ENCODE measurements at places on chromosomes 2 and 18. TPM values are rescaled to one million over a fixed set of nuclear protein-coding genes. Genes with fewer than 3 reads are reported as not detected.
A peak's percentile ranks its signal among the peaks of the same experiment; 100 is the strongest.

DNA sequence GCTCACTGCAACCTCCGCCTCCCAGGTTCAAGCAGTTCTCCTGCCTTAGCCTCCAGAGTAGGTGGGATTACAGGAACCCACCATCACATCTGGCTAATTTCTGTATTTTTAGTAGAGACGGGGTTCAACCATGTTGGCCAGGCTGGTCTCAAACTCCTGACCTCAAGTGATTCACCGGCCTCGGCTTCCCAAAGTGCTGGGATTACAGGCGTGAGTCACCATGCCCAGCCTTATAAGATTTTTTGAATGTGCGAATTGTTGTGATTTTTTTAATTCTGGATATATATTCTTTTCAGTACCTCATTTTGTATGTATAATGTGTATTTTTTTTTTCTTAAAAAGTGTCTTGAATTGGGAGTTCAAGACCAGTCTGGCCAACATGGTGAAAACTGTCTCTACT is 42.0 kb upstream of the CCDC150 start:
- H3K4me1 ChIP-seq = no peaks in the 10 kb centered on the region
- no peak overlapping the region for H3K4me3 ChIP-seq
- no peaks in the 10 kb centered on the region for H3K27me3 ChIP-seq

- no peaks in the 10 kb centered on the region for H3K27me3 ChIP-seq
- no peak for DNase-seq
- H3K4me3 ChIP-seq = no peak overlapping the region
- H3K4me1 ChIP-seq = no peaks in the 10 kb centered on the region
- H3K27ac ChIP-seq = no peak overlapping the region
Observed at GRCh38 chr18:60060578-60060977, 160.8 kb downstream of the PMAIP1 start.

GRCh38 chr18:59661891-59662701 is 35.1 kb downstream of the CCBE1 start:
- DNase-seq = peak; percentile 41
- H3K4me3 ChIP-seq = no peak overlapping the region
- no peaks in the 10 kb centered on the region for H3K36me3 ChIP-seq
- no peak overlapping the region for H3K27ac ChIP-seq

Gene CNTNAP5
- total RNA-seq = 0.03 TPM

GRCh38 chr2:88067598-88067997 is at the start of gene SMYD1:
Gene SMYD1, plus strand, starts transcription at chr2:88067825. Its CDS starts 40 bp downstream, at chr2:88067865.
- peak within 1 kb of the TSS; percentile 82 for H3K4me3 ChIP-seq
- peak within 1 kb of the TSS; percentile 99 for H3K27ac ChIP-seq
- peaks cover 15% of the 10 kb centered on the region for H3K4me1 ChIP-seq
- H3K27me3 ChIP-seq = no peaks in the 10 kb centered on the region
- no peak for DNase-seq

DNA sequence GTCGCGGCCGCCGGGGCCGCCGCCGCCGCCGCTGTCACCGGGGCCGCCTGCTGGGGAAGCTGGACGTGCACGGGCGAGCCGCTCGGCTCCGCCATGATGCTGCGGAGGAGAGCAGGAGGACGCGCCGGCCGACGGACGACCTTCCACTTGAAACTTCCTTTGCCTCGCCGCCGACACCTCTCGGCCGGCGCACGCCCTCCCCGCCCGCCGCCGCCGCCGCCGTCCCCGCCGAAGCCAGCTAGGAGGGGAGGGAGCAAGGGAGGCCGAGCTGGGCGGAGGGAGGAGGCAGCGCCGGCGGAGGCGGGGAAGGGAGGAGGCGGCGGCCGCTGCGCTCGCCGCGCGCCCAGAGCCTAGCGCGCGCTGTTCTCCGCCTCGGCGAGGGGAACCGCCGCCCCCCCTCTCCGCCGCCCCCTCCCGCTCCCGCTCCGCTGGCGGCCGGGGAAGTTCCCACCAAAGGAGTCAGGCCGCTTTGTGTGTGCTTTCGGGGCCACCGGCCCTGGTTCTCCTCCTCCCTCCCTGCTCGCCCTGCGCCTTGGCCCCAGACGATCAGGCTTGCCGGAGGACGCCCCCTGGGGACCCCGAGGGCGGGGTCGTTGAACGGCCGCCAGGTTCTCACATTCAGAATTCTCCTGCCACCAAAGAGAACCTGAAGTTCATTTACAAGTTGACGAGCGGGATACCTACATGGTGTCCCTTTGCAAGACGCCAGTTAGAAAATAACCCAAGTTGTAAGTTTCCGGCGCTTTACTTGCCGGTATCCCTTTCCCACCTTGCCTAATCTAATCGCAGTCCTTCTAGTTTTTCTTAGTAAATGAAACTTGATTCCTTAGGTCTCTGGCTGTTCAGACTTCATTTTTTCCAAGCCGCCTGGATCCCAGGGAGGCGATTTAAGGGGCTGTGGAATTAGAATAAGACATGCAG is at the start of gene STK39:
STK39 (minus strand) TSS at position 255 of the 921 bp plus-strand sequence; CDS start at position 95, 160 bp downstream.
- H3K27ac ChIP-seq = peak within 1 kb of the TSS; percentile 92
- peak; percentile 85 for DNase-seq

DNA sequence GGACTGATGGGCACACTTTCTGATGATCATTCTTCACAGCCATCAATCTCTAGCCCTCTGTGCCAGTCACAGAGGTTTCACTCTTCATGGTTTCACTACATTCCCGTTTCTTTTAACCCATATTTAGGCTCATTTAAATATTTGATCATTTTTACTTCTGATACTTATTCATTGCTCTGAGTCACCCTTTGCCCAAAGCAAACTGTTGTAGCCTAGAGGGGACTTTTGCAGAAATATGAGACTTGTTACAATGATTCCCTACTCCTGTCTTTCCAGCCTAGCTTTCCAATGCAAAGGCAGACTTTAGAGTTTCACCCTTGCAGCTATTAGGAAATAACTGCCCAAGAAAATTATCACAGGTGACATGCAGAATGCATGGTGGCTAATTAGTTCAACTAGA is 444.2 kb downstream of the PTPRM start:
- no peaks in the 10 kb centered on the region for H3K27me3 ChIP-seq
- H3K4me3 ChIP-seq = no peak overlapping the region

DNA sequence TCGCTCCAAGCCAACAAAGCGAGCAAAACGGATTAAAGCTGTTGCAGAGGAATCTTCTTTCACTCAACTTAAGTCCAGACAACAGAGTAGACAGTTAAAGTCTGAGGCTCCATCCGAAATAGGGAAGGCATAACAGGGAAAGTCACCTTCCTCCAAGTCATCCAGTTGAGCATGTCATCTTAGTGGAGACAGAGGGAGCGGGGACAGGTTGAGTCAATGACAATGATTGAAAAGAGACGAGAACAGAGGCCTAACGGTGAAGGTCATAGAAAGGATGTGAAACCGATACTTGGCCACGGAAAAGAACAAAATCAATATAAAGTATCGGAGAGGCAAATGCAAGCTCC is 455 bp downstream of the C18orf32 start:
- peak overlapping the region; percentile 68 for H3K4me3 ChIP-seq
- no peak for DNase-seq
- no peaks in the 10 kb centered on the region for H3K27me3 ChIP-seq
- H3K36me3 ChIP-seq = peaks cover 47% of the 10 kb centered on the region
- H3K4me1 ChIP-seq = peaks cover 12% of the 10 kb centered on the region

All from cardiac muscle cell (in vitro differentiated cells and primary cell).